Activated CD4-positive, alpha-beta T cell treated with anti-CD3 and anti-CD28 coated beads for 36 hours (primary cell): ENCODE measurements at places on chromosomes 3 and 15. TPM values are rescaled to one million over a fixed set of nuclear protein-coding genes. Genes with fewer than 3 reads are reported as not detected.

IGSF10 gene
- not detected for total RNA-seq

RTP3 gene
- not detected for total RNA-seq

NOX5 gene
- total RNA-seq, result not detected

HHATL gene
- total RNA-seq, result not detected

SLC22A13 gene
- 0.21 TPM for total RNA-seq

RARRES1 gene
- not detected for total RNA-seq

CTDSPL gene
- total RNA-seq, result 5.3 TPM

KIF9 gene
- total RNA-seq, result 5.3 TPM

DNA sequence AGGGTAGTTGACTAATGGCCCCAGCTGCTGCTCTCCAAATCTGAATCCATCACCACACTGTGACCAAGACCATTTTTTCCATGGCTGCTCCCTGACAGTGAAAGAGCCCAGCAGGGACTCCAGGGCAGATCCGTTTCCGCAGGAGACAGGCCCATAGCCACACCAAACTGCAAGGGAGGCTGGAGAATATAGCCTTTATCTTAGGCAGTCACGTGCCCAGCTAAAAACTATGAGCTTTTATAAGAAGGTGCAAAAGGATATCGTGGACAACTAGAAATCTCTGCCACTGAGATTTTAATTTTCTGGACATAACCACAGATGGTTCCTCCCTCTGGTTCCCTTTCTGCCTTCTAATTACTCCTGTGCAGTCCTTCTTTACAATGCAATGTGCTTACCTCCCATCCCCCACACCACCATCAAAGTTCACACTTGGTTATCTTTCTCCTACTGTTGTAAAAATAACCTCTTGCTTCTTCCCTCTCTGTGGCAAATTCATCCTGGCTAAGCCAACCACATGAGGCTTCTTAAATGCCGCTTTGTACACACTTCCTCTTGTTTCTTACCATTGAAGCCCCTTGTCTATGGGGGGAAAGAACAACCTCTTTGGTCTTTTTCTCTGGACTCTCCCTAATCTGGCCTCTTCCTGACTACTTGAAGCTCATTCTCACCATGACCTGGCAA, 233.7 kb downstream of the SHQ1 start:
- no peak for DNase-seq

GRCh38 chr3:179234199-179234598, 16.7 kb downstream of the KCNMB3 start:
- no peak for DNase-seq

DNA sequence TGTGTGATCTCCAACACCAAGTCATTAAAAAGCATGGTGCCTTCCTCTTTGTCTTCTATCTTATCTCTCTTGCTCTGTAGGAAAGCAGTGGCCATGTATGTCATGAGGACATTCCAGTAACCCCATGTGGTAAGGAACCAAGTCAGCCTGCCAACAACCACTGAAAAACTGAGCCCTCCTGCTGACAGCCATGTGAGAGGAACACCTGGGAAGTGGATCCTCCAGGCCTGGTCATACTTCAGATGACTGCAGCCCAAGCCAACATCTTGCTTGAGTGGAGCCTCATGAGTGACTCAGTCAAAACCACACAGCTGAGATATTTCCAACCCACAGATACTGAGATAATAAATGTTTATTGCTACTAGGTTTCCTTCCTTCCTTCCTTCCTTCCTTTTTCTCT, 597.3 kb downstream of the ZIC1 start:
- no peak for DNase-seq

- no peak for DNase-seq
Observed at GRCh38 chr3:186746008-186746407, 28.8 kb downstream of the KNG1 start.

- DNase-seq, result no peak
Observed at GRCh38 chr15:30650012-30650929, 24.3 kb downstream of the ARHGAP11B start.

DNA sequence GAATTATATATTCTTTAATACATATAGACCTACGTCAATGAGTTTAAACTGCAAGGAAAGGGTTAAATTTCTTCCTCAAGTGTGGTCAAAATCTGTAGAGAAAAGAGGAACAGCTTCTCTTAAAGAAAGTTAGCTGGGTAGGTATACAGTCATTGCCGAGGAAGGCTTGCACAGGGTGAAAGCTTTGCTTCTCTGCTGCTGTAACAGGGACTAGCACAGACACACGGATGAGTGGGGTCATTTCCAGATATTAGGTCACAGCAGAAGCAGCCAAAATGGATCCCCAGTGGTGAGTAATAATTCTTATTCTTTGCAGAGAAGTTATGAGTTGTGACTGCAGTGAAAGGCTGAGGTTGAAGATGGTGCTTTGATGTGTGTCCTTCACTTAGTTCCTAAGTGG, at the start of gene CD86:
TSS of gene CD86 (plus strand) at position 148 of the 400 bp plus-strand sequence. CDS start at position 276, 128 bp downstream.
- DNase-seq, result no peak

GRCh38 chr3:64958199-64958843, 270.5 kb upstream of the ADAMTS9 start:
- no peak for DNase-seq

DNA sequence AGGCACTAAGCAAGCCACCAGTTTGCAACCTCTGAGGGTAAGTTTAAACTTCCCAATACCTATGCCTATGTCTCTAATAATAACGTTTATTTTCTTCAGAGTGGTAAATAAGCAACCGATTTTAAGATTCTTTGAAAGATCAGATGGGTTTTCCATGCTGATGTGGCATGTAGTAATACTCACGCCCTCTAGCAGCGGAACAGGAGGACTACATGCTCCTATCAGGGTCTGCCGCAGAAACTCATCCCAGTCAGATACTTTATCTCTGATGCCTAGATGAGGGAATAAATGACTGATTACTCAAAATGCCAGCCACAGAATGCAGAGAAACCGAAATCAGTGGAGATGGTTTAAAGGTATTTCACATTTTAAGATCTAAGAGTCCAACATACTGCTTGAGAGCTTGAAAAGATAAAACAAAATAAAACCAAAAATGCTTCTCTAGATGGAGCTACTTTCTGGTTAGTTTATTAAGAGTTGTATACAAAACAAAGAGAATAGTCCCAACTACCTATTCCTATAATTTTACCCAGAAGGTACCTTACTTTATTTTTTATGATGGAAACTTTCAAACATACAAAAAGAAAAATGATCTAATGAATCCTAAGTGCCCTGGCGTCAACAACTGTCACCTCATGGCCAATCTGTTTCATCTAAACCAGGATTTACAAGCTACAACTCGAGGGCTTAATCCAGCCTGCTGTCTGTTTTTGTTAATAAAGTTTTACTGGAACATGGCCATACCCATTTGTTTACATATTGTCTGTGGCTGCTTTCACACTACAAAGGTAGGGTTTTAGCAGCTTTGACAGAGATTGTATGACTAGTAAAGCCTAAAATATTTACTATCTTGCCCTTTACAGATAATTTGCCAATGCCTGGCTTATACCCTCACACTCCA, 37.5 kb upstream of the STIMATE start:
- peak; percentile 75 for DNase-seq

DNA sequence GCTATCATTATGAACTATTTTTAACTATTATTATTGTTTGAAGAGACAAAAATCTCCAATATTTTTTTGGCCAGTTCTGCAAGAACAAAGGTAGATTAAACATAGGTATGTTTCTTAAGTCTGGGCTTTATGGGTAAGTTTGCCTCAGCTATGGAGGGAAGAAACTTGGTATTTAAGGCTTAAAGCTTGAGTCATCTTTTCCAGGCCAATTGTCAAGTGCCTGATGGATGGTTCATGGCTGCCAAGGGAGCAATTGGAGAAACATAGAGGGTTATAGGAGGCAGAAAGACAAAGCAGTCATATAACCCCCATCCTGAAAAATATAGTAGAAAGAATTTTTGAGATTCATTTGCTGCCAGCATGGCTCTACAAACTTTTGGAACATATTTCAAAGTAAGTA, 7.2 kb upstream of the STAC start:
- no peak for DNase-seq

- no peak for DNase-seq
Observed at GRCh38 chr3:114496466-114496865, 202.6 kb downstream of the TIGIT start.

- no peak for DNase-seq
Observed at GRCh38 chr3:143203848-143204247, 84.3 kb downstream of the CHST2 start.

DNA sequence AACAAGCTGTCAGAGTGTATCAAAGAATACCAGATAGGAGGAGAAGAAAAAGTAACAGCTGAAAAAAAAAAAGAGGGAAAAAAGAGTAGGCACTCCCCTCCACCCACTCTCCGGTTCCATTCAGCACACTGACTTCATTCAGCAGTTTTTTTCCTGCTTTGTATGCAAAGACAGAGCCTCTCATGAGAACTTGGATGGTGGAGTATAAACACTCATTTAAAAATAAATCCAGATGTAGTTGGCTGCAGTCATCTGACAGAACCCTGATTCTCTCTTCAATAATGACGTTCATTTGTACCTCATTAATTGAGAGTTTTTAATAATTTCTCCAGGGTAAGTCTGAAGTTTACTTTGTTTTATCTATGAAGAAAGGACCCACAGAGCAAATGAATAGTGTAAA, 81.0 kb downstream of the TMEM108 start:
- DNase-seq, result no peak

- no peak for DNase-seq
Observed at GRCh38 chr3:131350506-131350905, 31.1 kb upstream of the NUDT16 start.

DNA sequence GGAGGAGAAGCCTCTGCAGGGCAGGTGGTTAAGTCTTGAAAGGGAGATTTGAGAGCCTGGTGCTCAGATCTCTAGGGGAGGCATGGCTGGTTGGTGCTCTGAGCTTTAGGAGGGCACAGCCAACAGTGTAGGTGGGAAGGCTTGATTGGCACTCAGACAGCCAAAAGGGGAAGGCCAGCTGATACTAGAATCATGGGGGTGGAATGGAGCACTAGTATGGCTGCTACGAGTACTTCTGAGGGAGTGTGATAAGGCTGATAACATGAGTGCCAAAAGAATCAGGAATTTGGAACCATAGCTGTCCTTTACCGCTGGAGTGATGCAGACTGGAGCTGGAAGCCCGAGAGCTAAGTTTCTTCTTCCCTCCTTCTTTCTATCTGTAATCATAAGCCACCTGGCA, 184.6 kb upstream of the TBC1D5 start:
- DNase-seq, result no peak

DNA sequence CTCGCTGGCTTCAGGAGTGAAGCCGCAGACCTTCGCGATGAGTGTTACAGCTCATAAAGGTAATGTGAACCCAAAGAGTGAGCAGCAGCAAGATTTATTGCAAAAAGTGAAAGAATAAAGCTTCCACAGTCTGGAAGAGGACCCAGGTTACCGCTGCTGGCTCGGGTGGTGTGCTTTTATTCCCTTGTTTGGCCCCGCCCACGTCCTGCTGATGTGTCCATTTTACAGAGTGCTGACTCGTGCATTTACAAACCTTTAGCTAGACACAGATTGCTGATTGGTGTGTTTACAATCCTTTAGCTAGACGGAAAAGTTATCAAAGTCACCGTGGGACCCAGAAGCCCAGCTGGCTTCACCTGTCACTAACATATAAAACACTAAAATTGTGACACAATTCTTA, 1464.5 kb downstream of the ZPLD1 start:
- no peak for DNase-seq

- no peak for DNase-seq
Observed at GRCh38 chr15:90840157-90840855, 28.1 kb upstream of the FURIN start.

DNA sequence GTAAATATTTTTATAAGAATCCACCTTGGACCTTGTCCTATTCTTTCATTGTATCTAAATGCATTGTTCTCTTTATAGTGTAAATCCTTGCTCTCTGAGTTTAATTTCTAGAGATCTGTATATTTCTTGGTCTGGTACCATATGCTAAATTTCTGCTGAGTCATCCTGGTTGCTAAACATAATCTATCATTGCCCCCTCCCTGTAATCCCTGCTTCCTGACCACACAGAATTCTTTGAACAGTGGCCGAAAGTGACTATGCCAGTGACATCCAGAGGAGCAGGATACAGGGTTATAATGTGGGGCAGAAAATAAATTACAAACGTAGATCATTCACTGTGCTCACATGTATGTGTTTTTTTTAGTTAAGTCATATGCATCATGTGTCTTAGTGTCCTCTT, 143.1 kb downstream of the DIPK2A start:
- no peak for DNase-seq

DNA sequence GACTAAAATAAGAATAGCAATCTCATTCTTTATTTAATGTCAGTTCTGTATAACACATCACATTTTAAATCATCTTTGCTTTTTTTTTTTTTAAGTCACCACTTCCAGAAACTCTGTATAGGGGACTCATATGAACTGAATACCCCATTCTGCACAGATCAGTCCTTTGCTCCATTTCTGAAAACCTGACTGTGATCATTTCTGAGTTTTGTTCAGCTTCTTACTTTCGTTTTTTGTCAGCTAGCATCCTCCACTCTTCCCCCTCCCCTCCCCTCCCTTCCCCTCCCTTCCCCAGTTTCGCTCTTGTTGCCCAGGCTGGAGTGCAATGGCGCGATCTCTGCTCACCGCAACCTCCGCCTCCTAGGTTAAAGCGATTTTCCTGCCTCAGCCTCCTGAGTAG, 49.8 kb upstream of the SGO1 start:
- no peak for DNase-seq

- DNase-seq, result no peak
Observed at GRCh38 chr3:8734908-8735307, 1.3 kb downstream of the CAV3 start.

GRCh38 chr3:52433328-52433995, 11.4 kb downstream of the SEMA3G start:
- DNase-seq, result no peak
